Sigmoid colon (tissue), 7 donors: ENCODE measurements at places on chromosomes 12 and 14. TPM values are rescaled to one million over a fixed set of nuclear protein-coding genes. Genes with fewer than 3 reads are reported as not detected.

DNA sequence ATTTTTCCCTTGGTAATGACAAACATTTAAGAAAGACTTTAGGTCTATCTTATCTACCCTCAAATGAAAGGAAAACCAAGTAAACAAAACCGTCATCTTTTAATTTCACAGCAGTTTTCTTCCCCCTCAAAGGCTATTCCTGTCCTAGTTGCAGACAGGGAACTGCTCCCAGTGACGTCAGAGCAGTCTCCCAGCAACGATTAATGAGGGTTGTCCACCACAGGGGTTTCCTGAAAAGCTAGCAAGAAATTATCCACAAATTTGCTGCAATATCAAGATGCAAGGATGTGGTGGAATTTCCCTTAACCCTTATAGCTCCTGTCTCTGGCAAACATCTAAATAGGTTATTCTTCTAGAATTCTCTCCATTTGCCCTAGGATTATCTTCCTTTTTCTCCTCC is 89.1 kb upstream of the STAC3 start:
- H3K27me3 ChIP-seq, result no peaks in the 10 kb centered on the region
- H3K27ac ChIP-seq, result peak overlapping the region; percentile 50
- H3K36me3 ChIP-seq, result no peaks in the 10 kb centered on the region
- no peak overlapping the region for H3K4me3 ChIP-seq
- peak; percentile 82 for DNase-seq

DNA sequence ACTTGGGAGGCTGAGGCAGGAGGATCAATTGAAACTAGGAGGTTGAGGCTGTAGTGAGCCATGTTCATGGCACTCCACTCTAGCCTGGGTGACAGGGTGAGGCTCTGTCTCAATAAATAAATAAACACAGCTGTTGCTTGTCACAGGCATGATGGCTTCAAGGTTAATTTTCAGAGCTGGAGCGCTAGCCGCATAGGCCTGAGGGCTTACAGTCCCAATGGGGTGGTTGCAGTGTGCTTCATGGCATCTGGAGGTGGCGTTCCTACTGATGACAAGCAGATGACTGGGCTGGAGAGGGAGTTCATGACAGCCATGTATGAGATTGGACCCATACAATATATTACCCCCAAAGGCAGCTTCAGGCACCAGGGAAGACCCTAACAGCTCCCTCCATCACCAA is 1.6 kb upstream of the FMNL3 start:
- H3K36me3 ChIP-seq, result no peaks in the 10 kb centered on the region
- no peak overlapping the region for H3K27ac ChIP-seq
- no peak overlapping the region for H3K4me3 ChIP-seq
- H3K4me1 ChIP-seq, result no peaks in the 10 kb centered on the region

The SMIM41 gene
- 1.2 TPM for total RNA-seq

GRCh38 chr12:12180575-12180974 is 86.3 kb downstream of the LRP6 start:
- H3K27me3 ChIP-seq, result no peaks in the 10 kb centered on the region
- no peak overlapping the region for H3K4me3 ChIP-seq
- peaks cover 31% of the 10 kb centered on the region for H3K4me1 ChIP-seq
- H3K36me3 ChIP-seq, result no peaks in the 10 kb centered on the region
- DNase-seq, result no peak
- H3K27ac ChIP-seq, result no peak overlapping the region

DNA sequence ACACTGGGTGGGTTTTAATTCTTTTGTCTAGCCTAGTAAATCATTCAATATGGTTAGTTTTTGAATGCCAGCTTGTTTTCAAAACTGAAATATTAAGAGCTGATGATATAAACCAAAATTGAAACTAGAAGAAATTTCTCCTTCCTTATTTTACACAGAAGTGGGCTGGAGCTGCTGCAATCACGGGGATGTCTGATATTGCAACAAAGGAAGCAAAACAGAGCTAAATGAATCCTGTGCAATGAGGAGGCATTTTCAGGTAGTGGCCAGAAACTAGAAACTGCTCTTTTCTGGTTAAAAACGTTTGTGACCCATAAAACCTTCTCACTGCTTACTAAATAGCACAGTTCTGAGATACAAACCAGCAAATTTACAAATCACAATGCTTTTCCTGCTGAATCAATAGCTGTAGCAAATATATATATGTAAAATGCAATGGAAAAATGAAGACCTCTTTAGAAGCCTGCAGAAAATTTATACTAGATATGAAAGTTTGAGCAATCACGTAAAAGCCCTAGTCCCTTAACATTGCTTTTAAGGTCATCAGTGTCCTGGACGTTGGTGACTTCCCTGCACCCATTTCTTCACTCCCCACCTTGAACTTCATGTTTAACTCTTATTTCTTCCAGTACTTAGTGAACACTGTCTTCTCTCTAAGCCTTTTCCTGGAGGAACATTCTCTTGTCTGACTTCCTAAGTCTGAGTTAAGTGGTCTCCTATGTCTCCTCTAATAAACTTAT is 15.9 kb upstream of the LRRK2 start:
- no peak overlapping the region for H3K27ac ChIP-seq
- no peaks in the 10 kb centered on the region for H3K36me3 ChIP-seq
- H3K27me3 ChIP-seq, result no peaks in the 10 kb centered on the region
- no peaks in the 10 kb centered on the region for H3K4me1 ChIP-seq
- DNase-seq, result no peak

The MLF2 gene
- total RNA-seq, result 148 TPM

The CISTR gene
- total RNA-seq, result not detected

- H3K4me3 ChIP-seq, result no peak overlapping the region
- no peak overlapping the region for H3K27ac ChIP-seq
- no peak for DNase-seq
- no peaks in the 10 kb centered on the region for H3K27me3 ChIP-seq
Measured at GRCh38 chr12:129331356-129332085, 478.2 kb downstream of the GLT1D1 start.

- H3K36me3 ChIP-seq, result no peaks in the 10 kb centered on the region
- no peak for DNase-seq
- no peaks in the 10 kb centered on the region for H3K4me1 ChIP-seq
- H3K27me3 ChIP-seq, result no peaks in the 10 kb centered on the region
Measured at GRCh38 chr12:30707613-30708342, 12.1 kb upstream of the IPO8 start.

The RNASE2 gene
- total RNA-seq, result 14.3 TPM

- no peaks in the 10 kb centered on the region for H3K27me3 ChIP-seq
- H3K4me1 ChIP-seq, result no peaks in the 10 kb centered on the region
- DNase-seq, result no peak
Measured at GRCh38 chr12:5785601-5786000, 159.5 kb downstream of the ANO2 start.

- no peaks in the 10 kb centered on the region for H3K36me3 ChIP-seq
- peaks cover 7% of the 10 kb centered on the region for H3K27me3 ChIP-seq
- DNase-seq, result peak; percentile 47
- no peak overlapping the region for H3K4me3 ChIP-seq
- no peak overlapping the region for H3K27ac ChIP-seq
Measured at GRCh38 chr14:101123618-101124510, 220.3 kb upstream of the RTL1 start.

DNA sequence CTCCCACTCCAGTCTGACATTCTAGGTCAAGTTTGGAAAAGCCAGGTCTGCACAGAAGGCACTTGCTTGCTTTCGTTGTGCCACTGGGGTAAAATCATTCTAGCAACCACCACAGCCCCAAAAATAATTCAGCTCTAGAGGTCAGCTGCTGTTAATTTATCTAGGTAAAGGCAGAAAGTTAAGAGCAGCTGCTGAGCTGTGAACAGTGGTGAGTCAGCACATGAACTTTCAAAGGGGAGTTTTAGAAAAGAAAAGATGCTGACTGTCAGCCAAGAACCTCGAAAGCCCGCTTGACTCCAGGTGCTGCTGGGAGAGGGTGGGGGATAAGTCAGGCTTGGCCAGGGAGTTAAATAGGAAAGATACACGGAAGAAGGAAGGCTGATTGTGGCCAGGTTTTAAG is 12.7 kb downstream of the CCDC197 start:
- H3K4me3 ChIP-seq, result no peak overlapping the region
- H3K36me3 ChIP-seq, result no peaks in the 10 kb centered on the region
- H3K27me3 ChIP-seq, result no peaks in the 10 kb centered on the region
- no peaks in the 10 kb centered on the region for H3K4me1 ChIP-seq
- DNase-seq, result no peak

GRCh38 chr14:47744155-47744554 is 68.8 kb upstream of the MDGA2 start:
- H3K4me3 ChIP-seq, result no peak overlapping the region
- no peaks in the 10 kb centered on the region for H3K4me1 ChIP-seq
- H3K27me3 ChIP-seq, result no peaks in the 10 kb centered on the region
- DNase-seq, result no peak
- no peak overlapping the region for H3K27ac ChIP-seq

- H3K4me1 ChIP-seq, result peaks cover 42% of the 10 kb centered on the region
- peak; percentile 83 for DNase-seq
- no peaks in the 10 kb centered on the region for H3K27me3 ChIP-seq
- H3K27ac ChIP-seq, result peak overlapping the region; percentile 52
- H3K36me3 ChIP-seq, result no peaks in the 10 kb centered on the region
- H3K4me3 ChIP-seq, result no peak overlapping the region
Measured at GRCh38 chr14:100677554-100678468, 48.9 kb upstream of the DLK1 start.

- no peak overlapping the region for H3K27ac ChIP-seq
- DNase-seq, result no peak
- peaks cover 3% of the 10 kb centered on the region for H3K4me1 ChIP-seq
- H3K4me3 ChIP-seq, result no peak overlapping the region
- H3K27me3 ChIP-seq, result no peaks in the 10 kb centered on the region
- H3K36me3 ChIP-seq, result no peaks in the 10 kb centered on the region
Measured at GRCh38 chr12:122849352-122850047, 14.2 kb downstream of the HIP1R start.

- DNase-seq, result no peak
- no peak overlapping the region for H3K4me3 ChIP-seq
- no peak overlapping the region for H3K27ac ChIP-seq
- H3K36me3 ChIP-seq, result no peaks in the 10 kb centered on the region
Measured at GRCh38 chr12:78672033-78672432, 192.5 kb upstream of the SYT1 start.

The TAS2R46 gene
- 2.5 TPM for total RNA-seq

DNA sequence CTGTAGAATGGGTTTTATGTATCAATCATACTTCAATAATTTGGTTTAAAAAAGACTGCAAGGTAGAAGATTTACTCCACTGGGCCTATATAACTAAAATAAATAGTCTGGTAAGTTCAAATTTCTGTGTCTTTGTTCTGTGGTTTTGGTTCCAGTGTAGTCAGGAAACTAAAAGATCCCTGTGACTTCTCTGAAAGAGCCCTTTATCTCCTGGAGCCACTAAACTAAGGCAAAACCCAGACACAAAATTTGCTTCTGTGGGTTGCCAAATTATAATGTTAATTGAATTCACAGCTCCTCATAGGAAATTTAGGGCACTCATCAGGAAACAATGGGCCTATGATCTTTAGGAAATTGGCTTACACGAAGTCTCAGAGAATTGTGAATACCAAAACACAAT is 1038.4 kb downstream of the GALC start:
- H3K27ac ChIP-seq, result no peak overlapping the region
- H3K27me3 ChIP-seq, result no peaks in the 10 kb centered on the region
- H3K36me3 ChIP-seq, result no peaks in the 10 kb centered on the region
- DNase-seq, result no peak
- H3K4me3 ChIP-seq, result no peak overlapping the region
- no peaks in the 10 kb centered on the region for H3K4me1 ChIP-seq

The BICDL1 gene
- 0.55 TPM for total RNA-seq

GRCh38 chr14:92962031-92962830 is 39.3 kb downstream of the CHGA start:
- H3K27ac ChIP-seq, result peak overlapping the region; percentile 85
- H3K36me3 ChIP-seq, result peaks cover 11% of the 10 kb centered on the region

DNA sequence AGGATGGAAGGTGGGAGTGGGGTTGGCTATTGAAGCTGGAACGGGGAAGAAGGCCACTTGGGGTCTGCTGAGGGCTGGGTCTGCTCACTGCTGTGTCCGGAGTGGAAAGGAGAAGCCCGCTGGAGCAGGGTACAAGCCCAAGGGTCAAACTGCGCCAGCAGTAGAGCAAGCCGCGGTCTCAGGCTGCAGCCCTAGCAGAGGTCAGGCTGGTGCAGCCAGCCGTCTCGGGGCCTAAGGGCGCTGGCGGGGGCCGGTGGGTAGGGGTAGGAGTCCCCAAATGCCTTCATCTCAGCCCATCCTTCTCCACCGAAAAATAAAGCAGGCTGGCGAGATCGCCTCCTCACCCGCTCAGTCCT is 718 bp upstream of the JDP2 start:
- peak overlapping the region; percentile 75 for H3K4me3 ChIP-seq
- H3K27ac ChIP-seq, result peak overlapping the region; percentile 93
- no peaks in the 10 kb centered on the region for H3K27me3 ChIP-seq
- peaks cover 41% of the 10 kb centered on the region for H3K4me1 ChIP-seq

The SERPINA10 gene
- total RNA-seq, result not detected

DNA sequence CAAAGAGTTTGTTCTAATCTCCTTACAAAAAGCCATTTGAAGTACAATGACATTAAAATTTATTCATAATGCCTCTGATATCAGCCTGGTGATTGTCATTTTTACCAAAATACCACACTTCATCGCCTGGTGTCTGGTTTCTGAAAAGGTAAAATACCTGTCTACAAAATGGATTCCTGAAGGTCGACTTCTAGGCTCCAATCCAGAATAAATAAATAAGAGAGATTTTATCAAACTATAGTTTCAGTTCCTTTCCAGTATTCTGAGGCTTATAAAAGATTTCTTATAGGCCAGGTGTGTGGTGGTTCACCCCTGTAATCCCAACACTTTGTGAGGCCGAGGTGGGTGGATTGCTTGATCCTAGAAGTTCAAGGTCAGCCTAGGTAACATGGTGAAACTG is 340.7 kb downstream of the SLC16A7 start:
- DNase-seq, result no peak
- H3K27me3 ChIP-seq, result no peaks in the 10 kb centered on the region
- H3K4me1 ChIP-seq, result no peaks in the 10 kb centered on the region
- no peak overlapping the region for H3K4me3 ChIP-seq
- no peak overlapping the region for H3K27ac ChIP-seq

DNA sequence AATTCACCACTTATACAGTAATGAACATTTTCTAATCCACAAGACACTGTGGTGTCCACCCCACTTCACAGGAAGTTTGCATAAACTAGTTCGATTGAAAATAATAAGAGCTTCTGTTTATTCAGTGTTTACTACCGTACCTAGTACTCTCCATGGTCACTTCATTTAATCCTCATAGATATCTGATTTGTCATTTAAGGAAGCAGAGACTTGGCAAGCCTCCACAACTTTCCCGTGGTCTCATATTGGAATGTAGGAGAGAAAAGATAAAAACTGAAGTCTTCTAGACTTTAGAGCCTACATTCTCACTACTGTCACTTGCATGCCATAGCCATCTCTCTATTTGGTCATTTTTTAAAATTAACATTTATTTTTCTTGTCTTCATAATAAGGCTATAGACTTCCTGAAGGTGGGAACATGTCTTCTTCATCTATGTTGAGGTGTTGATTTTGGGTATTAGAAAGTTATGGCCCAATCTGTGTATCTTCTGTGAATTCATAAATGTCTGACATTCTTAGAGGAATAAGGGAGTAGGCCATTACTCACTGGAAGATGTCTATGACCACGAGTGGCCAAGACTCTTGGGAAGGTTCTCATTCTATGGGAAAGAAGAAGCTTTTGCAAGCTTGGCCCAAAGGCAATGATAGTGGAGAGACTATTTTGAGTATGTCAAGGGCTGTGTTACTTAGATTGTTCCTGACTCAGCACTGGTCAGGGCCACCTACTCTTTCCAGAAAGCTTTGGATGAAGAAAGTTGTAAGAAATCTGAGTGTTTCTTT is 423.7 kb downstream of the LRIG3 start:
- no peak overlapping the region for H3K27ac ChIP-seq
- H3K4me3 ChIP-seq, result no peak overlapping the region
- H3K36me3 ChIP-seq, result no peaks in the 10 kb centered on the region
